ENCODE measurements at places on chromosomes 13 and 19. TPM values are rescaled to one million over a fixed set of nuclear protein-coding genes. Genes with fewer than 3 reads are reported as not detected.

- H3K4me3 ChIP-seq, result no peak overlapping the region
- no peaks in the 10 kb centered on the region for H3K4me1 ChIP-seq
- H3K27me3 ChIP-seq, result no peaks in the 10 kb centered on the region
- no peaks in the 10 kb centered on the region for H3K36me3 ChIP-seq
Measured at GRCh38 chr13:27559719-27560118, 60.6 kb downstream of the LNX2 start.

DNA sequence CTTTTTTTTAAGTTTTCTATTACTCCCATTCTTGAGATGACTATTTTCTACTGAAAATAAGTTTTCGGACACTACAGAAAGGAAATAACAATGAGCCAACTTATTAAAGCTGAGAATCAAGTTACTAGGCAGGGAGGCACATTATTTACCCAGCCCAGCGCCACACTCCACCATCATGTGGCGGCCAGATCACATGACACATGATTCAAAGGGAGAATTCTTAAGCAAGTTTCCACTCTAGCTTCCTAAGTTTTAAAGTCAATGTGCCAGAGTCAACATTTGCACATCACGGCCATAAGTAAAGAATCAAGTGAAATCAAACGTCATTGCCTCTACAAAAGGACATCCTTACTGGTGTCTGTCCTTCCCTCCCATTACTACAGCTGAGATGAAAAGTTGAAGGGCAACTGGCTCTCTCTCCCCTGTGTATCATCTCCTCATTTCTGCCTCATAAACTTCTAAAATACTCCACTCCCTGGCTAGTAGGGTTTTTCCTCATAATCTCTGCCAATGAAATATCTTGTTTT, 81.7 kb downstream of the KLF12 start:
- H3K4me3 ChIP-seq, result no peak overlapping the region
- no peak overlapping the region for H3K27ac ChIP-seq
- H3K4me1 ChIP-seq, result peaks cover 3% of the 10 kb centered on the region

- H3K36me3 ChIP-seq, result no peaks in the 10 kb centered on the region
- no peak overlapping the region for H3K4me3 ChIP-seq
- no peak overlapping the region for H3K27ac ChIP-seq
- DNase-seq, result no peak
- H3K27me3 ChIP-seq, result no peaks in the 10 kb centered on the region
- no peaks in the 10 kb centered on the region for H3K4me1 ChIP-seq
Measured at GRCh38 chr13:67017276-67017675, 212.9 kb downstream of the PCDH9 start.

GRCh38 chr13:99408703-99409000, 92.6 kb upstream of the TM9SF2 start:
- H3K27ac ChIP-seq, result no peak overlapping the region
- H3K4me3 ChIP-seq, result no peak overlapping the region
- peaks cover 8% of the 10 kb centered on the region for H3K4me1 ChIP-seq
- H3K27me3 ChIP-seq, result no peaks in the 10 kb centered on the region

DNA sequence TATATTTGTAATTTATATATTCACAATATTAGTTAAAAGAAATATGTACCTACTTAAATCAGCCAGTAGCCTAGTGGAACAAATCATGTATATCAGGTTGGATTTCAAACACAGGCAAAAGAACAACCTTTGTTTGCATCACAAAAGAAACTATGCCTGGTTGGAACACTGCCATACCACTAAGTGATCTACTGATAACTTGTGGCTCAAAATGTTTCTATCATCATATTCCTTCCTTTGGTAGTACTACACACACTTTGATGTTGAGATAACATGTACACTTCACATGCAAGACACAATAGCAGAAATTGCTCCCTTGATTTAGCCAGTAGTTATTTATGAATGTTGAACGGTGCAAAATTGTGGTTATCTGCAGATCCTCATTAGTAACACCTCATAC, 146.0 kb upstream of the GPC6 start:
- DNase-seq, result no peak
- no peaks in the 10 kb centered on the region for H3K27me3 ChIP-seq
- no peak overlapping the region for H3K27ac ChIP-seq
- no peaks in the 10 kb centered on the region for H3K4me1 ChIP-seq
- no peaks in the 10 kb centered on the region for H3K36me3 ChIP-seq
- H3K4me3 ChIP-seq, result no peak overlapping the region

GRCh38 chr19:35076657-35077056, 35.1 kb downstream of the HPN start:
- H3K4me1 ChIP-seq, result no peaks in the 10 kb centered on the region
- H3K27ac ChIP-seq, result no peak overlapping the region
- no peak for DNase-seq
- no peaks in the 10 kb centered on the region for H3K27me3 ChIP-seq
- H3K4me3 ChIP-seq, result no peak overlapping the region

DNA sequence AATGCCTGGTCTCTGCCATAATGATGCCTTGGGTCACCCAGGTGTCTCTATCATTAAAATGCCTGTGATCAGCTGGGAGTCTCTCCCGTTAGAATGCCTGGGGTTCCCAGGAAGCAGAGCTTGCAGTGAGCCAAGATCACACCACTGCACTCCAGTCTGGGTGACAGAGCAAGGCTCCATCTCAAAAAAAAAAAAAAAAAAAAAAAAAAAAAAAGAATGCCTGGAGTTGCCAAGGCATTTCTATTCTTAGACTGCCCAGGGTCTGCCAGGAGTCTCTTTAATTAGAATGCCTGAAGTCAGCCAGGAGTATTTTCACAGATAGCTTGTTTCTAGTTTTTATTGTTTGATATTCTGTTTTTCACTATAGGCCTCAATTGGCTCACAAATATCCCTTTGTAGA, 1552.5 kb downstream of the UQCRFS1 start:
- H3K27me3 ChIP-seq, result no peaks in the 10 kb centered on the region
- H3K27ac ChIP-seq, result no peak overlapping the region
- DNase-seq, result no peak
- H3K4me1 ChIP-seq, result no peaks in the 10 kb centered on the region

GRCh38 chr13:104694397-104694796, 1628.2 kb upstream of the SLC10A2 start:
- H3K4me3 ChIP-seq, result no peak overlapping the region
- no peaks in the 10 kb centered on the region for H3K4me1 ChIP-seq
- H3K27ac ChIP-seq, result no peak overlapping the region

- H3K4me1 ChIP-seq, result no peaks in the 10 kb centered on the region
- no peak overlapping the region for H3K27ac ChIP-seq
- peaks cover 7% of the 10 kb centered on the region for H3K36me3 ChIP-seq
Measured at GRCh38 chr13:77047649-77048343, 20.8 kb upstream of the FBXL3 start.

DNA sequence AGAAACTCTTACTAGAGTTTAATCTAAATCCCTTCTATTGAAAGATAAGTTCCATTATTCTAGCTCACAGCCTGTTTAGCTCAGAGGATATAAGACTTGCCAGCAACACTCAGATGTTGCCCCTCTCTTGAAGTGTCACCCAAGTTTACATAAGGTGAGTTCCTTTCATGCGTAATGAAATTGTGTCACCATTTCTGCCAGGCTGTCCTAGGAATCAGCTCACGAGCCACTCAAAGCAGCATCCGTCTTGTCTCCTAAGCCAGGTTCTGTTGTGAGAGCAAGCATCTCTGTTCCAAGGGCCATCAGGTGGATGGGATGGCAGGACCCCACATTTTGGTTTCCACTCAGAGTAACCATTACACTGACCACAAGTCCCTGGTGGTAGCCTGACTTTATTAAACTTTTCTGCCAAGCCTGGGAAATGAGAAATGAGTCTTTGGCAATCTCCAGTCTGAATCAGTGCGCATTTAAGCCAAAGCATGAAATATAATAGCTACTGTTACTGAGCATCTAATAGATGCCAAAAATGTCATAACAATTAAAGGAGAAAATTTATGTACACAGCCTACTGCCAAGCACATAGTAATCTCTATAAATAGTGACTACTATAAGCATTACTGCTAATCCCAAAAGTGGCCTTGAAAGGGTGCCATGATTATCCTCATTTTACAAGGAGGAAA, 179.6 kb upstream of the MIR17HG start:
- no peak overlapping the region for H3K4me3 ChIP-seq
- H3K27me3 ChIP-seq, result no peaks in the 10 kb centered on the region
- no peaks in the 10 kb centered on the region for H3K36me3 ChIP-seq
- H3K4me1 ChIP-seq, result no peaks in the 10 kb centered on the region

The STOML3 gene
- total RNA-seq, result 0.55 TPM

The GRK1 gene
- total RNA-seq, result not detected

The WASF3 gene
- 0.75 TPM for total RNA-seq

The C5AR1 gene
- 9.0 TPM for total RNA-seq

The SERPINE3 gene
- total RNA-seq, result not detected

The ZNF700 gene
- 26.9 TPM for total RNA-seq

The NLRP7 gene
- total RNA-seq, result not detected

The LRRC25 gene
- total RNA-seq, result 4.9 TPM

The SPACA4 gene
- not detected for total RNA-seq

The WIZ gene
- total RNA-seq, result 39.7 TPM

Data from transverse colon (tissue), 4 donors.